Panc1 (cell line): ENCODE measurements at places on chromosomes 12 and 14. TPM values are rescaled to one million over a fixed set of nuclear protein-coding genes. Genes with fewer than 3 reads are reported as not detected.

GRCh38 chr14:100675699-100676684, 50.7 kb upstream of the DLK1 start:
- no peak overlapping the region for H3K4me3 ChIP-seq
- no peak overlapping the region for H3K27ac ChIP-seq
- no peaks in the 10 kb centered on the region for H3K36me3 ChIP-seq
- no peaks in the 10 kb centered on the region for H3K27me3 ChIP-seq

Gene LRTM2
- not detected for total RNA-seq

Gene AP4S1
- 3.3 TPM for total RNA-seq

GRCh38 chr14:24098927-24099813, 5.1 kb downstream of the PCK2 start:
- peaks cover 5% of the 10 kb centered on the region; the same call in 1 of the 2 replicates for H3K4me1 ChIP-seq
- no peaks in the 10 kb centered on the region; the same call in 1 of the 2 replicates for H3K36me3 ChIP-seq
- no peak overlapping the region for H3K27ac ChIP-seq
- H3K4me3 ChIP-seq, result no peak overlapping the region

DNA sequence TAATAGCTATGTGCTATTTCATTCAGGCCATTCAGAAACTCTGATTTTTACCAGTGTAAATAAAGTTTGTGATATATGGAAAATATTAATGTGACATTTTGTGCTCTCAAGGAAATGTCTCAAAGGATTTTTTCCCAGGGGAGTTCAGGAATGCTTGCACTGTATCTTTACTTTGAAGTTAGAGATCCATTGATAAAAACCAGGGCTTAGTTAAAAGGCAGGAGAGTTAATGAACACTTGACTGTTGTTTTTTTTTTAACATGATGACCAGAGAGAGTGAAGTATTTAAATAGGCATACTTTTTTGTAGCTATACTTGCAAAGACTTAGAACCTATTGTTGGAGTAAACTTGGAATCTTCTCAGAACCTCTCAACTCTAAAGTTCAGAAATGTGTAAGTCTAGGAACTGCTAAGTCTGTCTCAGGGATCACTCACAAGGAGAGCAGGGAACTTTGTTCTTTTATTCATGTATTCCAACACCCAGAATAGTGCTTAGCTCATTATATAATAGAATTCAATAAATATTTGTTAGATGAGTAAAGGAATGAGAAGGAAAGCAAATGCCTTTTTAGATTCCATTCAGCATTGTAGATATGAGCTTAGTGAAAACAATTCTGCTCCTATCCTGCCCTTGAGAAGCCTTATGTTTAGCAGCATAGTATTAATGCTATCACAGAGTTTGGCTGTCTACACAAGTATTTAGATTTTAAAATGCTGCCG, 117.5 kb downstream of the DAAM1 start:
- no peaks in the 10 kb centered on the region for H3K36me3 ChIP-seq
- DNase-seq, result no peak
- H3K4me1 ChIP-seq, result no peaks in the 10 kb centered on the region

GRCh38 chr12:104079024-104079423, 14.7 kb downstream of the HCFC2 start:
- H3K4me1 ChIP-seq, result no peaks in the 10 kb centered on the region
- no peak for DNase-seq
- H3K4me3 ChIP-seq, result no peak overlapping the region

GRCh38 chr12:27818401-27818918, 38.4 kb upstream of the MANSC4 start:
- no peak overlapping the region for H3K4me3 ChIP-seq
- H3K4me1 ChIP-seq, result peaks cover 7% of the 10 kb centered on the region; the same call in 1 of the 2 replicates
- H3K27ac ChIP-seq, result no peak overlapping the region
- H3K27me3 ChIP-seq, result no peaks in the 10 kb centered on the region

Gene LRRC43
- total RNA-seq, result 1.5 TPM

Gene PAWR
- total RNA-seq, result 142 TPM

GRCh38 chr14:24890716-24891115, 159.2 kb downstream of the STXBP6 start:
- DNase-seq, result no peak
- no peak overlapping the region for H3K27ac ChIP-seq
- H3K4me3 ChIP-seq, result no peak overlapping the region

DNA sequence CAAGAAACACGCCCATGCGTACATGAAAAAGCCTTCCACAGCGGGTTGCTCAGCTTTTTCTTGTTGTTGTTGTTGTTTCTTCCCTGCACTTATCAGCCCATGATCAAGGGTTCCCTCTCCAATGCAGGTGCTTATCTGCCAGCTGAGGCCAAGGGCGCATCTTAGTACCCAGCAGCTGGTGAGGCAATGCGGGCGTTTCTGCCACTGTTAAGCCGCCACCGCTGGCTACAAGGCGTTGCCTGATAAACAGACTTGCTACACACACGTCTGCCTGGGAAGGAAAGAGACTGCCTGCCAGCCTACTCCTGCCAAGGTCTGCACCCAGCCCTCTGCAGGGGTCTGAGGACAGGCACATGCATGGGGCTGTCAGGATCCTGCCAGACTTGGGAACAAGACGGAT, 345.9 kb downstream of the BCL11B start:
- H3K27me3 ChIP-seq, result no peaks in the 10 kb centered on the region
- DNase-seq, result no peak
- no peak overlapping the region for H3K27ac ChIP-seq
- no peak overlapping the region for H3K4me3 ChIP-seq

DNA sequence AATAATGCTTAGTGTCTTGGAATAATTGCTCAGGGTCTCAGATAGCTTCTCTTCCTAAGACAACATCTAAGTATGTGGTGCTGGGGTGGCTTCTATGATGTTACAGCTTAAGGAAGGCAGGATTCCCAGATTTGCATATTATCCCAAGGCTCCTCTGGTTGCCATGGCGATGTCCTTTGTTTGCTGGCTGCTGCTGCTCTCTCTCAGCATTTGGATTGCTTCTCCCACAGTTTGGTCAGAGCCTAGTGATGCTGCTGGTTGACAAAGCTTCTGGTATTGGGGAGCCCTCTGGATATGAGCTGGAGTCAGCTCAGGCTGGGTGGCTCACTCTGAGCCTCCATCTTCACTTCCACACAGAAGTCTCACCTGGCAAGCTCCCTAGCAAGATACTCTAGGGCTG, 56.4 kb upstream of the FBXO33 start:
- H3K36me3 ChIP-seq, result no peaks in the 10 kb centered on the region
- H3K4me1 ChIP-seq, result peaks cover 4% of the 10 kb centered on the region
- H3K27ac ChIP-seq, result no peak overlapping the region
- H3K27me3 ChIP-seq, result no peaks in the 10 kb centered on the region
- no peak overlapping the region for H3K4me3 ChIP-seq

GRCh38 chr12:12890543-12891079, 751 bp upstream of the GPRC5A start:
- H3K27me3 ChIP-seq, result no peaks in the 10 kb centered on the region
- DNase-seq, result no peak
- peak overlapping the region; percentile 96 for H3K27ac ChIP-seq
- peaks cover 38% of the 10 kb centered on the region for H3K4me1 ChIP-seq
- peak overlapping the region; percentile 61 for H3K4me3 ChIP-seq
